ENCODE measurements at places on chromosomes 4 and X.
A peak's percentile ranks its signal among the peaks of the same experiment; 100 is the strongest.

DNA sequence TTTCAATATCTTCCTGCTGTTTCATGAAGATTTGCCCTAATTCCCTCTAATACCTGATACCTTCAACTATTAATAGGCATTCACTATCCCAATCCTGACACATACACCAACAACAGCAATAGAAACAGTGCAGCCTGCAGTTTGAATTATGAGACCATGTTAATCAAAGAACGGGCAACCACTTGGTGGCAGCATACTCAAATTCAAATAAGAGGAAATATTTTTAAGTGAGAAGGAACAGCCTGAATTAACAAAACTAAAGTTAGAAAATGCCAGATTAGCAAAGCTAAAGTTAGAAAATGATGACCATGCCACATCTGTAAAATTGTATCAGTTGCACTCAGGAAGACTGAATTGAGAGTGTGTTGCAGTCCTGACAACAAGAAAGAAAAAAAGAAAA is 204.9 kb downstream of the SMARCA1 start:
- peak; percentile 29 for DNase-seq

DNA sequence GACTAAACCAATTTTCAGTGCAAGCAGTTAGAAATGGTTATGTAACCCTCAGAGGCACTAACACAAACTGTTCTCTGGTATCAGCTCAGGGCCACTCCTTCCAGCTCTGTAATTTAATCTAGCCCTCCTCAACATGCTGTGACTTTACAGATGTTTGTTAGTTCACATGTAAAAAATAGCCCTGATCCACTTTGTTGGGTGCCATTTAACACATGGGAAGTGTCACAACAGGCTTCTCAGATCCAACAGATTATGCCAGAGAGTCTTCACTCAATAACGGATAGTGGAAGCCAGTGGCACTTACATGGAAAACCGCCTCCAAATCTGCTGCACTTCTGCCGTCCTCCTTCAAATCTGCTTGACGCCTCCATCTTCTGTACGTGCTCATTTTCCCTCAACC is 51.6 kb downstream of the ATP8A1 start:
- no peak for DNase-seq

DNA sequence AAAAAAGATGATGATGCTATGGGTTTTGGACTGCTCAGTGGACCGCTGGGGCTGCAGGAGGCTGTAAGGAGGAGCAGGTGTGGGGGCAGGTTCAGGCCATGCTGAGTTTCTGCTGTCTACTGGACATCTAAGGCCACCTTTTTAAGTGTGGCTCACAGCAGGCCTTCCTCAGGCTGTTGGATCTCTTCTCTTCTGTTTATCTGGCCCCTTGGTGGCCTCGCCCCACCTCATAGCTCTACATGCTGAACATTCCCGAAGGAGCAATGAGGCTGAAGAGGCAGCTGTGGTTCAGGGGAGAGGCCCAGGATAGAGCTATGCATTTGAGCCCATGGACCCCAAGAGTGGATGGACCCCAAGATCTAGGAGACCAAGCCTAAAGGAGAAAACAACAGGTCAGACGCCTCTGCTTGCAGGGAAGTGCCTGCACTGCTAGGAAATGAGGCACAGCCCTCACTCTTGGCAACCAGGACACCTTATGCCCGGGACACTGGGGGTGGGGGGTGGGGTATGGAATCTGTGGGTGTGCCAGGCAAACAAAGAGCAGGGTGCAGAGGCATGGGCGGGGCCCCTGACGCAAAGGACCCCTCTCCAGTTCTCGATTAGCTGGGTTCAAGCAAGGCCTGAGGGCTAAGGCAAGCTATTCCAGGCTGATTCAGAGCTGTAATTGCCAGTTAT is 168.9 kb downstream of the BCOR start:
- DNase-seq = no peak

GRCh38 chr4:1726146-1726934 is 5.0 kb downstream of the TACC3 start:
- DNase-seq = peak; percentile 98

DNA sequence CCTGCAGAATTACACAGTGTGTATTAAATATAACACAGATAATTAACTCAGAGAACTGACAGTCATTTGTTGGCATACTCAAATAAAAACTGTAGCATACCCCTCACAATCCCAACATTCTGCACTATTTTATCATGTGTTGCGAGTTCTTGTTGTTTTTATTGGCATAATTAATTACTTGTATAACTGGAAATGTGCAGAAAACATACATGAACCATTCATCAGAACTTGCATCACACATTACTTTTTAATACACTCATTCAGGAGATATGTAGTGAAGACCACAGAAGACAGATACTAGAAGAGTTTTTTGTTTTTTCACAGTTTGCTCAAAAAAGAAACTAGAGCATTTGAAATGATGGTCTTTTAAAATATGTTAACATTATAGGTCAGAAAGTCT is 74.6 kb upstream of the NEIL3 start:
- DNase-seq = no peak

GRCh38 chr4:14035076-14035475 is 407.6 kb upstream of the BOD1L1 start:
- no peak for DNase-seq

- DNase-seq = no peak
Observed at GRCh38 chrX:88735835-88736234, 11.2 kb upstream of the CPXCR1 start.

GRCh38 chr4:46852800-46853199 is 56.2 kb downstream of the COX7B2 start:
- no peak for DNase-seq

- no peak for DNase-seq
Observed at GRCh38 chrX:114152130-114152529, 431.8 kb upstream of the HTR2C start.

GRCh38 chrX:69077895-69078455 is 87.3 kb downstream of the PJA1 start:
- DNase-seq = no peak

- DNase-seq = no peak
Observed at GRCh38 chr4:163694385-163694784, 199.9 kb downstream of the TMA16 start.

GRCh38 chr4:168139336-168139735 is 47.0 kb downstream of the ANXA10 start:
- no peak for DNase-seq

- DNase-seq = no peak
Observed at GRCh38 chrX:39859991-39860861, 237.5 kb downstream of the BCOR start.

DNA sequence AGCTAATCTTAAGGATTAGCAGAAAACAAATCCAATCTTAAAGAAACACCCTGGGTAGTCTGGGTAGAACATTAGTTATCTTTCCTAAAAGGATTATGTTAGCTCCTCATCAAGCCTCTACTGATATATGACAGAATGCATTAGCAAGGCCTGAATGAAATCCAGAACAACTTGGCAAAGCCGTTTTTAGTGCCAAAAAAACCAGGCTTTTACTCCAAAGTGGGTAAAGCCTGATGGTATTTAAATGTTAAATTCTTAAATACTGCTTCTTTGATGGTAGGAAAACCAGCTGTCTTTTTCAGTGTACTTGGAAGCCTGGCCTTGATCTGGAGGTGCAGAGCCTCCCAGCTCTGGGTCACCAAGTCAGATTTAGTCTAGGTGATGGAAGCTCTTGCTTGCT is 120.4 kb downstream of the GATB start:
- no peak for DNase-seq

GRCh38 chr4:185709802-185710486 is 102.0 kb downstream of the SORBS2 start:
- no peak for DNase-seq

DNA sequence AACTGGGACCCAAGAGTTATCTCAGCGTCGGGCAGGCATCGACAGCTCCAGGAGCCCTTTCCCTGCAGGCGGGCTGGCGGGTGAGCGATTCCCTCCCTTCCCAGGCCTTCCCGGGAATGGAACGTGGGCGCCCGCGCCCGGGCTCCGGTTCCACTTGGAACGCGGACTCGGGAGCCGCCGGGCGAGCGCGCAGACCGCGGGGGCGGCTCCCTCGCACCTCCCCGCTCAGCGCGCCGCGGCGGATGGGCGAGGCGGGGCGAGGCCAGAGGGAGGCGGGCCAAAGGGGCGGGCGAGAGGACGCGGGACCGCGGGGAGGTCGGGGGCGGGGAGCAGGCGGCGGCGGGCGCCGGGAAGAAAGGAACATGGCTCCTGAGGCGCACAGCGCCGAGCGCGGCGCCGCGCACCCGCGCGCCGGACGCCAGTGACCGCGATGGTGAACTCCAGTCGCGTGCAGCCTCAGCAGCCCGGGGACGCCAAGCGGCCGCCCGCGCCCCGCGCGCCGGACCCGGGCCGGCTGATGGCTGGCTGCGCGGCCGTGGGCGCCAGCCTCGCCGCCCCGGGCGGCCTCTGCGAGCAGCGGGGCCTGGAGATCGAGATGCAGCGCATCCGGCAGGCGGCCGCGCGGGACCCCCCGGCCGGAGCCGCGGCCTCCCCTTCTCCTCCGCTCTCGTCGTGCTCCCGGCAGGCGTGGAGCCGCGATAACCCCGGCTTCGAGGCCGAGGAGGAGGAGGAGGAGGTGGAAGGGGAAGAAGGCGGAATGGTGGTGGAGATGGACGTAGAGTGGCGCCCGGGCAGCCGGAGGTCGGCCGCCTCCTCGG is at the start of gene PKD2:
PKD2 (plus strand) TSS at position 332 of the 818 bp plus-strand sequence; CDS start at position 431, 99 bp downstream.
- peak; percentile 77 for DNase-seq

DNA sequence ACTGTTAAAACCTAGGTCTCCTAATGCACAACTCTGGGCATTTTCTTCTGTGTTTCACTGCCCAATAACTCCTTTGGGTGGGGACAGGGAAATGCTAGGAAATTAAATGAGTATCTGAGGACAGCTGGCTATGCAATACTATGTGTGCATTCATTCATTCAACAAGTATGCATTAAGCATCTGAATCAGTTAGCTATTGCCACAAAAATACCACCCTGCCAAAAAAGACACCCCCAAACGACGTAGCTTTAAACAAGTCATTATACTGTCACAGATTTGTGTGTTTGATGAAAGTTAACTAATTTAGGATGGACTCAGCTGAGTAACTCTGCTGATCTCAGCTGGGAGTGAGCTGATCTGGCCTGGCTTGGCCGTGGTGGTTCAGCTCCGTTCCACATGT is 29.8 kb upstream of the PTCHD1 start:
- DNase-seq = no peak

- DNase-seq = no peak
Observed at GRCh38 chr4:1463088-1463926, 57.1 kb upstream of the NKX1-1 start.

DNA sequence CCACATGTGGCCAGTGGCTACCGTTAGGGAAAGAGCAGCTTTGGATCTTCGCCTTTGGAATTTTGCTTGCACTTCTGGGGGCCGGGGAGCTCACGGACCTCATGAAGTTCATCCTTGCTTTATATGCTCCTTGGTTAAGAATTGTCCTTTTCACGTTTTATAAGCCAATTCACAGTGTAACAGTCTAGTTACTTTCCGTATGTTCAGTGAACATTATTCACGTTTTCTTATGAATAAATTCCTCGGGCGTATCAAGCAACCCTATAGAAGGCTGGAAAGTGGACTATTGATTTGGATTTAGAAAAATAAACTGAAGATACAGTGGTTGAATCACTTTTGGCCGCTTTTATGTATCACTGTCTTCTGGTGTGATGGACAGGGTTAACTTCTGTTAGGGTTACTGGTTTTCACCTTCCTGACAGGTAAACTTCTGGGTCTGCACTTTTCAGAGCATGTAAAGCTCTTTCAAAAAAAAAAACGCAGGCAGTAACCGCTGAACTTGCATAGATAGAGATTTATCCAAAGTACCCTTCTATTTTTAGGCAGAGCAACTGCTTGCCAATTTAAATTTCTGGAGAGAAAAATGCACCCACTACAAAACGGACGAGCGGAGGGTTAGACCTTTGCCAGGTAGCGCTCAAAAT is 569 bp upstream of the PDLIM5 start:
- no peak for DNase-seq

DNA sequence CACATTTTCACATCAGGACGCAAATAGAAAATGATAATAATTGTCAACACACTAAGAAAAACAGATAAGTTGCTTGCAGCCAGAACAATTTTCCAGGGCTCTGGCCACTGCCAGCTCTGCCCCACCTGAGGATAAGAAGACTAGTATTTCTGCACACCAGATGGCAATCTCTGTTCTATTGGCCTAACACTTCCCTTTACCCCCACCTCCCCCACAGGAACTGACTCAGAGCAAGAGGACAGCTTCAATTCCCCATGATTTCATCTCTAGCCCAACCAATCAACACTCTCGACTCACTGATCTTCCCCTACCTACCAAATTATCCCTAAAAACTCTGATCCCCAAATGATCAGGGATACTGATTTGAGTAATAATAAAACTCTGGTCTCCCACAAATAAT is 164.0 kb downstream of the SMARCA1 start:
- DNase-seq = peak; percentile 13

GRCh38 chr4:5409972-5410618 is 298.3 kb downstream of the EVC2 start:
- DNase-seq = no peak

- DNase-seq = no peak
Observed at GRCh38 chrX:141668371-141668770, 30.2 kb downstream of the SPANXD start.

- DNase-seq = peak; percentile 71
Observed at GRCh38 chr4:2245057-2245786, 3.3 kb upstream of the HAUS3 start.

DNA sequence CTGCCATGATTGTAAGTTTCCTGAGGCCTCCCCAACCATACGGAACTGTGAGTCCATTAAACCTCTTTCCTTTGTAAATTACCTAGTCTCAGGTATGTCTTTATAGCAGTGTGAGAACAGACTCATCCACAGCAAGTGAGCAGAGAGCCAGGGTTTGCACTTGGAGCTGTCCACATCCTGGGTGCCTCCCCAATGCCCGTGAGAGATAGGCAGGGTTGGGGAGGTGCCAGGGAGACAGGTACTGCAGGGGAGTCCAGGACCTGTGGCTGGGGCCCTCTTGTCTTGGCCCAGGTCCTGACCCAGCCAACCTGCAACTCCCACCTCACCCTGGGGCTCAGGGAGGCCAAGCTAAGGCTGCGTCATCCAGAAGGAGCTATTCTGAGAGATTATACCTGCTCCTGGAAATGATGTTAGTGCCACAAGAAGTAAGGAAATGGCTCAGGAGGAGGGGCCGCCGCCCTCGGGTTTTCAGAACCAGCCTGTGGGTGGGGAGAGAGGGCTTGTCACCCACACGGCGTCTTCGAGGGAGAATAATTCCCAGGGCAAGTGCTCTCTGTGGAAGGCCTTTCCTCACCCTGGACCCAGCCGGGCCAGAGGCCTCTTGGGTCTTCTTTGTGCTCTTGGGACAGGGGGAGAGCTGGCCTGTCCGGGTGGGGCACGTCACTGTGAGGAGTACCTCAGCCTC is 66.5 kb downstream of the ADRA2C start:
- DNase-seq = no peak
